ENCODE measurements at places on chromosomes 4 and X.

GRCh38 chr4:147678106-147678505 is 5.9 kb downstream of the PRMT9 start:
- DNase-seq, result no peak

GRCh38 chr4:104457308-104457981 is 37.2 kb downstream of the CXXC4 start:
- DNase-seq, result no peak

DNA sequence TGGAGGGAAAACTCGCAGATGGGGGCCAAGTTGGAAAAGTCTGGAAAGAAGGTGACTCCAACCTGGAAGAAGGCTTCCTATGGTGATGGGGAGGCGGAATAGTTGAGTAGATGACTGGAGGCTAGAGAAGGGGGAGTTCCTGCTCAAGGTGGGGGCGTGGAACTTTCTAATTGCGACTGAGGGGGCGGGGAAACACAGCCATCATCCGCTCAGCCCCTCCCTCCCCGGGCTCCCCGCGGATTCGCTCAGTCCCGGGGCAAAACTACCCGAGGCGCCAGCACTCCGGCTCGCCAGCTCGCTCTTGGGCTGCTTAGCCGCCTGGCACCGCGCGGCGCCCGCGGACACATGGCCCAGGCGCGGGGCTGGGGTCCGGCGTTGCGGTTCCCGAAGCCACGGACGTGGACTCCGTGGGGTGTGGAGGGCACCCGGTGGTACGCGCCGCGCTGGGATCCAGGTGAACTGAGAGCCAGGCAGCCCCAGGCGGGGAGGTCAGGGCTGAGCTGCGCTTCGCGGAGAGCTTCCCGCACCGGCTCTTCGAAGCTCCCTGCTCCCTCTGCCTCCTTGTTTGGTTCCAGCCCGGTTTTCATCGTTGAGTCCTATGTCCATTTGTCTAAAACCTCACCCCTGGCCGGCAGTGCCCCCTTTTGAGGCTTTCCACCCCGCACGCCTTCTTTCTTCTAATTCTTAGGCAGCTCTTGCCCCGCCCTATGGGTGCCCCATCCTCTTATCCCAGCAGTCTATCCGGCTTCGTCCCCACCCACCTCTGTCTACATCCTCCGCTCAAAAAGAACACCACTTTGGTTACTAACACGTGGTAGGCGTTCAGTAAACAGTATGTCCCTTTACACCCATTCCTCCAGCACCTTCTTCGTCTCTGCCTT is 38.9 kb downstream of the STARD8 start:
- no peak for DNase-seq

- DNase-seq, result no peak
Observed at GRCh38 chrX:109281483-109282275, 200.2 kb downstream of the GUCY2F start.

Data from stimulated activated CD8-positive, alpha-beta memory T cell treated with anti-CD3 and anti-CD28 coated beads, Interleukin-7, amount 100 ng/mL, for 1 hour (primary cell).